ENCODE measurements at places on chromosomes 6 and 20. TPM values are rescaled to one million over a fixed set of nuclear protein-coding genes. Genes with fewer than 3 reads are reported as not detected.

- H3K27ac ChIP-seq: no peak overlapping the region
- DNase-seq: peak; percentile 56
- H3K4me3 ChIP-seq: no peak overlapping the region
- 0 out of 2 replicates have a peak, but pooled peaks cover 5% of the 10 kb centered on the region for H3K27me3 ChIP-seq
- H3K4me1 ChIP-seq: no peaks in the 10 kb centered on the region
- H3K36me3 ChIP-seq: no peaks in the 10 kb centered on the region
These were observed 37.4 kb upstream of the RIPPLY2 start for GRCh38 chr6:83815631-83816272.

- H3K4me3 ChIP-seq: no peak within 1 kb of the TSS
- no peaks in the 10 kb centered on the region for H3K4me1 ChIP-seq
- H3K36me3 ChIP-seq: no peaks in the 10 kb centered on the region
- H3K27ac ChIP-seq: no peak within 1 kb of the TSS
- DNase-seq: no peak
These were observed at the start of gene ALDH8A1 for GRCh38 chr6:134949927-134950326. Gene ALDH8A1, minus strand, starts transcription at chr6:134950101. Its CDS starts 48 bp downstream, at chr6:134950053.

DNA sequence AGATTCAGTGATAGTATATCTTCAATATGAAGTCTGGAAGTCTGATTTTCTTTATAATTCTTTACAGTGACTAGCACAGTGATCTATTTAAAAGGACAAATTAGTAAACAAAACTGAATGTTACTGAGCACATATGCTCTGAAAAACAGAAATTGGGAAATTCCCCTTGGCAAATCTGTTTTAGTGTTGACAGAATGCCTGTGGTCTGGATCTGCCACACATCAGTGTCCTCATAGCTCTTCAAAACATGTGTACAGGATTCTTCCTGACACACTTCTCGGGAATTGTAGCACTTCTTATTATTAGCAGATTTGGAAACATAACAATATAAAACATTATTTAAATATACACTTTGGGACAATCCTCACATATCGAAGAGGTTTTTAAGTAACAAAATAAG lies 354.3 kb downstream of the COL12A1 start:
- DNase-seq: no peak
- no peaks in the 10 kb centered on the region for H3K36me3 ChIP-seq
- no peak overlapping the region for H3K27ac ChIP-seq

The ABCF1 gene
- 67.3 TPM for total RNA-seq

The HRH3 gene
- total RNA-seq: not detected

The PHIP gene
- 21.2 TPM for total RNA-seq

GRCh38 chr6:140581601-140582000 lies 1207.2 kb upstream of the CITED2 start:
- no peak for DNase-seq
- H3K4me1 ChIP-seq: no peaks in the 10 kb centered on the region
- no peak overlapping the region for H3K27ac ChIP-seq
- H3K27me3 ChIP-seq: no peaks in the 10 kb centered on the region

DNA sequence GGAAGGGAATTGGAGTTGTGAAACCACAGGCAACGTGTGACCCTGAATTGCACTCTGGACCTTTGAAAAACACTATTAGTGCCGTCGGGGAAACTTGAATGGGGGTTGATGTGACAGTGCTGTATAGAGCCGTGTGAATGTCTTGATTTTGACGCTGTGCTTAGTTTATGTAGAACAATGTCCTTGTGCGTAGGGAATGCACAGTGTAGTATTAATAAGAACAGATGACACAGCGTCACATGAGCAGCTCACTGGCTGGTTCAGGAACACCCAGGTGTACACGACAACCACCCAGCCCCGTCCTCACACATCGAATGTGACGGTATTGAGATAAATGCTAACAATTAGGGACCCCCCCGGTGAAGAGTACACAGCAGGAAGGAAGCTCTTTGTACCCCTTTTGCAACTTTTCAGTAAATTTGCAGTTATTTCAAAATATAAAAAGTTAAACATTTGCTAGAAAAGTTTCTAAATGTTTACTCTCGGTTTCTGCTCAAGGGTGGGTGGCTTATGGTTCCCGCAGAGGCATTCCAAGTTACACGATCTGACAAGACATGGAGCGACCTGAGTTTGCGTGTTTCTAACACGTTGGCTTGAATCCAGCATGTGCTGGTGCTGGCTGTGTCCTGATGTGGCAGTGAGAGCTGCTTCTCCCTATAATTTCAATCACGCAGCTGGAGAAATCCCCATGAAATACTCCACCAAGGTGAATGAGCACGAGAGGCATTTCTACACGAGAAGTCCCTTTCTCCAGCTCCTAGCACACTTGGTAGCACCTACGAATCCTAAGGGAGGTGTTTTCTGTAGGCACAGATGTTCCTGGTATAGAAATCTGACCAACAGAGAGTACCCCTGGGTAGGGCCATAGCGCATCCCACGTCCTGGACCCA lies 208.0 kb upstream of the EXOC2 start:
- H3K4me1 ChIP-seq: no peaks in the 10 kb centered on the region
- H3K36me3 ChIP-seq: no peaks in the 10 kb centered on the region
- DNase-seq: no peak
- H3K27me3 ChIP-seq: peaks cover 69% of the 10 kb centered on the region

DNA sequence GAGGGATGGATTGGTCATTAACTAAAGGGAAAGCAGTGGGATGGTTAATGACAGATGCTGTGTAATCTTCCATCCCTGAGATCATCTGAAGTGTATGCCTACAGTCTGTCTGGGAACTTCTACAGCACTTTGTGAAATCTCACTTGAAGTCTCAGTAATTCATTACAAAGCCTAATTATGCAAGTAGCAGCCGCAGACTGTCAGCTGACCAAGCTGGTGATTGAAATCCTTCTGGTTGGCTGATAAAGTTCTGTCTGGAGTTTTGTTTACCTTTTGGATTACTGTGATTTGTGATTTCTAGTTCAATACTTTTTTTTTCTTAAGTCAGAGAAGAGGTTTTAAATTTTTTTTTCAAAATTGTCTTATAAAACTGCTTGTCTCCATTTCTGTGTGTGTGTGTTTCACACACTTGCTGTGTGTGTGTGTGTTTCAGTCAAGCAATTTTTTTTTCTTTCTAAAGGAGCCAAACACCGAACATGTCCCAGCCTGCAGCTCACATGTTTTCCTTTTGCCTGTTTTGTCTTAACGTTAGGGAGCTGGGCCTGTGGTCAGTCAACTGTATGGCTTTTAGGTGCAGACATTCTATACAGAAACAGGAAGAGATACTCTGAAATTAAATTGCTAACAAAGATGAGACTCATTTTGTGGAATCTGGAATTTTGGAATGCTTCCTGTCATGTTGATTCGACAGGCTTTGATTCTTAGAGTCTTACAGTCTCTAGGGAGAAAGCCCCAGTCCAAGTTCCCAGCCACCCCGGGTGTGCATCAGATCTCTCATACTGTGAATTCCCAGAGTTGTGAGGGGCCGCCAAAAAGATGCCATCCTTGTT lies 28.5 kb upstream of the ADGRF4 start:
- H3K4me1 ChIP-seq: peaks cover 17% of the 10 kb centered on the region
- no peak overlapping the region for H3K4me3 ChIP-seq
- H3K36me3 ChIP-seq: no peaks in the 10 kb centered on the region

The CALHM6 gene
- not detected for total RNA-seq

DNA sequence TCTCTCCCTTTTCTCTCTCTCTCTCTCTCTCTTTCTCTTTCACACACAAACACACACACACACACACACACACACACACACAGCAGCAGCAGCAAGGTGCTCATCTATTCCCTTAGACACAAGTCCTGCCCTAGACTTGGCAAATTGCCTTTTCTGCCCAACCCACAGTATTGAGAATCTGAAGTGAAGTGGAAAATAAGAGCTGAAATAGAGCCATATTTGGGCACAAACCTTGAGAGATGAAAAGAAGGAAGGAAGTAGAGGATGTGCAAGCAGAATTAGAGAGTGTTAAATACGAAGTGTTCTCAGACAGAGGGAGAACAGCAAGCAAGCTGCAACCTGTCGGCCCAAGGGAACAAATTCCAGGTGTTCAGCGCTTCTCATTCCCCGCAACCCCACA lies 557.5 kb upstream of the NOX3 start:
- H3K4me3 ChIP-seq: no peak overlapping the region
- no peaks in the 10 kb centered on the region for H3K36me3 ChIP-seq
- H3K27ac ChIP-seq: no peak overlapping the region

The KHDRBS2 gene
- not detected for total RNA-seq

- no peak overlapping the region for H3K4me3 ChIP-seq
- H3K4me1 ChIP-seq: no peaks in the 10 kb centered on the region
- H3K27me3 ChIP-seq: no peaks in the 10 kb centered on the region
- peak; percentile 5 for DNase-seq
- no peak overlapping the region for H3K27ac ChIP-seq
These were observed 4.7 kb upstream of the CCN6 start for GRCh38 chr6:112049026-112049799.

The LIN28B gene
- total RNA-seq: 0.11 TPM

DNA sequence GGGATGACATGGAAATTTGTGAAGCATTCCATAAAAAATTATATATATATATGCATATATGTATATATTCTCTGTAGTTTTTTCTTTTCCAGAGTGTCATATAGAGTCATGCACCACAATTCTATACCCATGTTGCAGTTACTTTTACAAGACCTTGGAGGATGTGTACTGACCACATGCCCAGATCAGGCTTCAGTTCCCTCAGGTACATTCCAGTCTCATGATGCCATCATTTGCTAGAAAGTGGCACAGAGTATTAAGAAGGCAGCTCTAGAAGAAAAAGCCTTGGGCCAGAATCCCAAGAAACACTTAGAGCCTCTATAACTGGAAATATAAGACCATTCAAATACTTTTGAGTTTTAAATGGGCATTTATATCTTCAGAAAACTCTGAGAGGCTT lies 685.5 kb upstream of the FLRT3 start:
- peak; percentile 71 for DNase-seq
- no peaks in the 10 kb centered on the region for H3K36me3 ChIP-seq
- no peak overlapping the region for H3K27ac ChIP-seq
- no peaks in the 10 kb centered on the region for H3K27me3 ChIP-seq
- H3K4me1 ChIP-seq: no peaks in the 10 kb centered on the region
